Vagina (tissue), 2 donors: ENCODE measurements at places on chromosomes 6 and 20.

DNA sequence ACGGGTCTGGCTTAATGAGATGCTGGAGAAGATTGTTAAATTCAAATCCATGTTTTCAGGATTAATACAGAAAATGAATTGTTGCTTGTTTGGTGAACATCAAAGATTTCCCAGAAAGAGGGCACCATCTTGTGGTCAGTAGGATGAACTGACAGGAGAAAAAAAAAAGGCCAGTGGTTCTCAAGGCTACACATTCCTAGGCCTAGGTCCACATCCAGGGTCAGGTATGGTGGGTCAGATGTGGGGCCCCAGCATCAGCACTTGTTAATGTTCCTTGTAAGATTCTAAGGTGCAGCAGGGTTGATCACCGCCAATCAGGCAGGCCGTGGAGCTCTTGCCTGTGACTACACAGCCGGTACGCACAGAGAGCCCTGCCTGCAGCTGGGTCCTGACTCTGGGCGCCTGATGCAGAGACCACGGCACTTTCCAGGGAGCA lies 34.0 kb upstream of the FOXO3 start:
- no peak for DNase-seq

DNA sequence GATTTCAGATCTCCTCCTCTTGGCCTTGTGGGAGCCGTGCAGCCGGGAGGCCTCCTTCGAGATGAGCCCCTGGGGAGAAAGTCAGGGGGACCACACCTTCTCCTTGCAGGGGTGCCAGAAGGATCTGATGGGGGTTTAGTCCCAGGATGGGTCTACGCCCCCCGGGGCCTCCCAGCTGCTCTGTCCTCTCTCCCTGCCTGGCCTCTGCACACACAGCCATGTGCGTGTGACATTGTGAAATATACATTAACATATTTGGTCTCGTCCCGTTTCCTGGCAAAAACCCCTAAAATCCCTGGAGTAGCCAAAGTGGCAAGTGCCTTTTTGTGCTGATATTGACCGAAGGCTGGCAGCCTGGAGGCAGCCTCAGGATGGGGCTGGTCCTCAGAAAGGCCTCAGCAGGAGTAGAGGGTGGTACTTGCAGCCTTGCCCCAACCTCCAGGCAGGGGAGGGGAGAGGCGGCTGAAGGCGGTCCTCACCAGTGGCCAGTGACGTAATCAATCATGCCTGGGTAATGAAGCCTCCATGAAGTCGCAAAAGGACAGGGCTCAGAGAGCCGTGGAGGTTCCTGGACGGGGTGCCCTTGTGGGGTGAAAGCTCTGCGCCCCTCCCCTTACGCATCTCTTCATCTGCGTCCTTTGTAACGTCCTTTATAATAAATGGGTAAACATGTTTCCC lies 5.1 kb upstream of the HELZ2 start:
- DNase-seq, result no peak

GRCh38 chr6:50091641-50092040 lies 41.9 kb upstream of the DEFB112 start:
- no peak for DNase-seq

- DNase-seq, result no peak
Measured at GRCh38 chr20:51766994-51767866, 960 bp downstream of the ATP9A start.
